ENCODE measurements at places on chromosomes 1 and 21. TPM values are rescaled to one million over a fixed set of nuclear protein-coding genes. Genes with fewer than 3 reads are reported as not detected.

GRCh38 chr21:29232530-29233255 is 66.0 kb upstream of the BACH1 start:
- peak overlapping the region; percentile 42 for H3K27ac ChIP-seq
- H3K4me1 ChIP-seq = peaks cover 45% of the 10 kb centered on the region
- H3K36me3 ChIP-seq = no peaks in the 10 kb centered on the region
- no peak overlapping the region for H3K4me3 ChIP-seq
- DNase-seq = peak; percentile 85
- no peaks in the 10 kb centered on the region for H3K27me3 ChIP-seq

DNA sequence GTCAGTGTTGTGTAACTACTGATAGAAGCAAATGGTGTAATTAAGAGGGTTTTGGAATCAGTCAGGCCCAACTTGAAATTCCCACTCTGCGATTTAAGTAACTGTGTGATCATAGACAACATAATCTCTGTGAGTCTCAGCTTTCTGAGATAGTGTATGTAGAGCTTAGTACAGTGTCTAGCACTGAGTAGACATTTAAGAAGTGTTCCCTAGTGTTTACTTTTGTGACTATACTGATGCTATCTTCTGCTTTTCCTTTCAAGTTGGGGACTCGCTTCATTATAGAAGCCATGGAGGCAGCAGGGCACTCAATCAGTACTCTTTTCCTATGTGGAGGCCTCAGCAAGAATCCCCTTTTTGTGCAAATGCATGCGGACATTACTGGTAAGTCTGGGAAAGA is 147.7 kb upstream of the HOOK1 start:
- no peak for DNase-seq
- H3K4me3 ChIP-seq = no peak overlapping the region
- H3K27me3 ChIP-seq = no peaks in the 10 kb centered on the region
- no peaks in the 10 kb centered on the region for H3K36me3 ChIP-seq
- peaks cover 19% of the 10 kb centered on the region for H3K4me1 ChIP-seq

DNA sequence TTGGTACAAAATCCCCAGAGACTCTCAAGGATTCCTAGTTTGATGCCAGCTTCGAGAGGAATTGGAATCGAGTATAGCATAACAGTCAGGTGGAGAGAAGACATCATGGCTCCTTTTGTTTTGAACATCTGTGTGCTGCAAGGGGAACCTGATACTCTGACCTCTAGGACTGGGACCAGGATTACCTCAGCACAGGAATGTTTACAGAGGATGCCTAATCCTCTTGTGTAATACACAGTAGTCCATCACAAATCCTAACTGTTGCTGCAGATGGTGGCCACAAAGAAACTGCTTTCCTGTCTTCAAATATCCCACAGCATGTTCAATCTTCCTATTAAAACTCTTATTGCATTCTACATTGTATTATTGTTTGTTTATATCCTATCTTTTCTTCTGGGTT is 111.8 kb upstream of the PRMT6 start:
- H3K27me3 ChIP-seq = no peaks in the 10 kb centered on the region
- no peaks in the 10 kb centered on the region for H3K4me1 ChIP-seq

DNA sequence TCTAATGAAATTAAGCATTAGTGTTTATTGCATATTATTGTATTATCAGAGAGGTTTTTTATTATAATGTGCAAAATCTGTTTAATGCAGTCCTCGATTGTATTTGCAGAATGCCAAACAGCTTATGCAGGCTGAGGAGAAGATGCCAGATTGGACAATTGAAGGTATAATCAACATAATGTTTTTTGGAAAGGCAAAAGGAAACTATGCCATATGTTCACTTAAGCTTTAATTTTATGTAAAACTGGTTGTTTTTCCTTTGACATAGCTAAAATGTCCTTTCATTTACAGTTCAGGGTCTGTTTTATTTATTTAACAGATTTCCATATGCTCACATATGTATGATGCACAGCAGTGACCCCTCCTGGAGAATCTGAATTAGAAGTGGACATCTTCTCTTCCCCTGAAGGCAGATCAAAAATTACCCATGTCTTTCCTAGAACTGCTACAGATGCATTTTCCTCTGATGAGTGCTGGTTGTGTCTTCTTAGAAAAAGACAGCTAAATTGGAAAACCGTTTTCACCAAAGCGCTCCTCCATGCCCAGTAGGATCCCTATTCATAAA is 143.5 kb upstream of the USH2A start:
- H3K36me3 ChIP-seq = no peaks in the 10 kb centered on the region
- H3K4me1 ChIP-seq = no peaks in the 10 kb centered on the region
- H3K4me3 ChIP-seq = no peak overlapping the region
- H3K27me3 ChIP-seq = peaks cover 14% of the 10 kb centered on the region

GRCh38 chr1:226603022-226603857 is 54.7 kb downstream of the STUM start:
- peak; percentile 92 for DNase-seq
- H3K27me3 ChIP-seq = peaks cover 5% of the 10 kb centered on the region
- peak overlapping the region; percentile 63 for H3K4me3 ChIP-seq
- H3K27ac ChIP-seq = peak overlapping the region; percentile 82
- peaks cover 21% of the 10 kb centered on the region for H3K4me1 ChIP-seq
- H3K36me3 ChIP-seq = no peaks in the 10 kb centered on the region

- H3K27me3 ChIP-seq = no peaks in the 10 kb centered on the region
- peaks cover 5% of the 10 kb centered on the region for H3K36me3 ChIP-seq
- H3K4me1 ChIP-seq = peaks cover 65% of the 10 kb centered on the region
These were observed 45.4 kb downstream of the NEK7 start for GRCh38 chr1:198201956-198202784.

DNA sequence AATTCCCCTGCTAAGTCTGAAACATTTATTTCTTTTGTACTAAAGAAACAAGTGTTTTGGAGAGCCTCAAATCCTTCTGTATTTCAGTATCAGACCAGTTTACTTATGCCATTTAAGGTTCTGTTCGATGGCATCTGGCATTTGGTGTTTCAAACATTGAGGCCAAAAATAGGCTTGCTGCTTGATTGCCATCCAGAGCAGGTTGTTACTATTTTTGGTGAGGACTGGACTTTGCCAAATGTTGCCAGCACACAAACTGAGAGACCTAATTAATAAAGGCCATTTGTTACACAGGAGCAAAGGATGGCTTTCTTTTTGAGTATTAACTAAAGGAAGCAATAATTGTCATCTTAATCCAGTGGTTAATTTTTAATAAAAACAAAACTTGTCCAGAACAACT is 26.2 kb downstream of the VPS45 start:
- no peak for DNase-seq
- peaks cover 45% of the 10 kb centered on the region for H3K36me3 ChIP-seq
- no peak overlapping the region for H3K4me3 ChIP-seq
- no peaks in the 10 kb centered on the region for H3K4me1 ChIP-seq
- H3K27me3 ChIP-seq = no peaks in the 10 kb centered on the region
- H3K27ac ChIP-seq = no peak overlapping the region

GRCh38 chr1:86016076-86016759 is 140.4 kb downstream of the COL24A1 start:
- H3K27ac ChIP-seq = no peak overlapping the region
- no peaks in the 10 kb centered on the region for H3K27me3 ChIP-seq
- peak; percentile 18 for DNase-seq
- no peak overlapping the region for H3K4me3 ChIP-seq

DNA sequence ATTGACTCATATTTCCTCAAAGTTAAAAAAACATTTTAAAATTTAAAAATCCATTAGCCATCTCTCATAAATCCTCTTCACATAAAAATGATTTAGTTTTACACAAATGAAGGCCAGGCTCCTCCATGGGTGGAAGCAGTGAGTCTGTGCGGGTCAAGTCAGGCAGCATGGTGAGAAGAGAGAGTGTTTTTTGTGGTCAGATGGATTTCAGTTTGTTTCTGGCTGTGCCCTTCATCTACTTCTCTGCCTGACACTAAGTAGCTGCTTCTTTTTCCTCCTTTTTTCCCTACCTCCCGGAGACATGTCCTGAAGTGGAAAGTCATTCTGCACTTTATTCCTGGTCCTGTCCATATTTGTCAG is 10.3 kb downstream of the PLA2G4A start:
- H3K4me1 ChIP-seq = no peaks in the 10 kb centered on the region
- no peaks in the 10 kb centered on the region for H3K36me3 ChIP-seq
- no peak overlapping the region for H3K27ac ChIP-seq
- no peak overlapping the region for H3K4me3 ChIP-seq
- no peak for DNase-seq
- no peaks in the 10 kb centered on the region for H3K27me3 ChIP-seq

- H3K27ac ChIP-seq = no peak overlapping the region
- no peaks in the 10 kb centered on the region for H3K4me1 ChIP-seq
- no peak for DNase-seq
- H3K27me3 ChIP-seq = no peaks in the 10 kb centered on the region
These were observed 176.4 kb upstream of the KLHDC7A start for GRCh38 chr1:18304151-18304869.

GRCh38 chr1:185279571-185279970 is 37.5 kb downstream of the IVNS1ABP start:
- peak; percentile 38 for DNase-seq
- no peaks in the 10 kb centered on the region for H3K27me3 ChIP-seq
- H3K4me1 ChIP-seq = peaks cover 7% of the 10 kb centered on the region
- no peak overlapping the region for H3K27ac ChIP-seq
- no peaks in the 10 kb centered on the region for H3K36me3 ChIP-seq

Gene CCDC30
- polyA plus RNA-seq = 1.6 TPM

Gene CRTC2
- polyA plus RNA-seq = 16.7 TPM

Gene TNFRSF4
- not detected for polyA plus RNA-seq

Gene ILDR2
- polyA plus RNA-seq = not detected

Measured in GM23248 (cell line).